COR-L47 (cell line): ENCODE measurements at places on chromosomes 2 and 18.

DNA sequence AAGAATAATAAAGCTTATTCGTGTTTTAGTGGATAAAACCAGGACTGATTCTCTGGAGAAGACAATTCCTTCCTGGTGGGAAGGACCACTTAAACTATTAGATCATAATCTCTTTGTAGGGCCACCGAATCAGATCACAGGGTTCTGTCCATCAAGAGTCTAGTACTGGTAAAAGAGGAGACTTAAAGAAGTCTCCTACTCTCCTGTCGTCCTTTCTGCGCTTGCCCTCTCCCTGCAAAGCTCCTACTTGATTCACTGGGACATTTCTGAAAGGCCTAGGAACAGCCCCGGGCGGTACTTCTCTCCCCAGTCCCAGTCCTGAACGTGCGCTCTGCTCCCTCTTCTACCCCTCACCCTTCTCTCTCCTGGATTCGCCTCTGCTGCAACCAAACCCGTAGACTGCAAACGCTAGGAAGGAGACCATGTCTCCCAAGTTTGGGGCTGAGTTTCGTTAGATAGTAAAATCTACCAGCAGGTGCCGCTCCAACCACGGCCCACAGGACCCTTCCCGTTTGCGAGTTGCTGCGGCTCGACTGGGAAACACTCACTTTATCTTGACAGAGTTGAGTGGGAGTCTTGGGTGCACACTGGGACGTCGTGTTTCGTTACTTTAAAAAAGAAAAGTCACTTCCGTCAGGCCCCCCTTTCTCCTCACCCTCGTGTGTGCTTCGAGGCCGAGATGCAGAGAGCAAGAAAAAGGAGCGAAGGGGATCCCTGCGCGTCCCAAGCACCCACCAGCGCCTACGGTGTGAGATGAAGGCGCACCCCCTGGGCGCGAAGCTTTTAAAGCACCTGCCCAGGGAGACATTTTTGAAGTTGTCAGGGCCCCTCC lies 923 bp downstream of the FIGLA start:
- DNase-seq = peak; percentile 40

DNA sequence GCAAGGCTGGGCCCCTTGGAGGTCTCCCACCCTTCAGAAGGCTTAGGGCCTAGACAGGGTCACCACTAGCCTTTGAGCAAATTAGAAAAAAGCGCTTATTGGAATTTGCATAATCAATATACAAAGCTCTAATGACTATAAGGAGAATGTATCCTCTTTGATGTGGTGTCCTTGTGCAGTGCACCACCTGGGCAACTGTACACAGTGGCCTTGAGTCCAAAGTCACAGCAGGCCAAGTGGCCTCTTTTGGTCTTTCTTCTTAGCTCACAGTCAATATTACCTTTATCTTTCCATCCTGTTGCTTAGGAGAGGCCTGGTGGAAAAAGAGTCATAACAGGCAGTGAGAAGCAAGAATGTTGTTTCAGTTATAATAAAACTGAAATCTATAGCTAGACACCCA lies 19.7 kb upstream of the ST3GAL5 start:
- no peak for DNase-seq

DNA sequence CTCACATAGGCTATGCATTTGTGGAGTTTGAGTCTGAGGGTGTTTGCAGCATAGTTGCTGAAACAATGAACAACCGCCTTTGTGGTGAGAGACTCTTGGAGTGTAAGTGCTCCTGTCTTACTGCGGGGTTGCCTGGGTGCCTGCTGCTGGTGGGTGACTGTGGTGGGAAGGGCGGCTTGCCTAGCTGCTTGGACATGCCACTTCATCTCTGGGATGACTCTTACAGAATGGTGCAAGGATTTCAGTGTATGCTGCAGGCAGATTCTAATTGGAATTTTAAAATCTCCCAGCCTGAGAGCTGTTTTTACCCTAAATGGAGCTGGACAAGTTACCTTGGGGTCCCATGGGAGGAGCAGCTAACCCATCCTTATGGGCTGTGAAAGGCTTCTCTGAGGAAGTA lies 50.1 kb downstream of the CYP27C1 start:
- no peak for DNase-seq

GRCh38 chr2:37833423-37833822 lies 91.7 kb upstream of the RMDN2 start:
- no peak for DNase-seq

DNA sequence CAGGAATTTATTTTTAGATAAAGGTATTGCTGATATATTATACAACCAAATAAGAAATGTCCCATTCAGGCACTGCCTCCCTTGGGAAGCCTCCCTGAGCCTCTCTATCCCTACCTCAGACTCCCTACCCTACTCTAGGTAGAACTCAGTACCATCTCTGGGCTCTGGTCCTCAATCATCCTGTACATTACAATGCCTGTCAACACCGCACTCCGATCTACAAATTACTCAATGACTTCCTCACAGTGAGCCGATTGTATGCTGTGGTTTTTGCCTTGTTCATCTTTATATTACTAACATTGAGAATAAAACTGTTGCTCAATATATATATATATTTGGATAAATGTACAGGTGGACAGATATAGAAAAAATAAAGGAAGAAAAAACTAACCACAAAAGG lies 207.5 kb downstream of the STK39 start:
- DNase-seq = no peak

GRCh38 chr2:182050333-182051135 lies 64.9 kb downstream of the PPP1R1C start:
- DNase-seq = no peak

DNA sequence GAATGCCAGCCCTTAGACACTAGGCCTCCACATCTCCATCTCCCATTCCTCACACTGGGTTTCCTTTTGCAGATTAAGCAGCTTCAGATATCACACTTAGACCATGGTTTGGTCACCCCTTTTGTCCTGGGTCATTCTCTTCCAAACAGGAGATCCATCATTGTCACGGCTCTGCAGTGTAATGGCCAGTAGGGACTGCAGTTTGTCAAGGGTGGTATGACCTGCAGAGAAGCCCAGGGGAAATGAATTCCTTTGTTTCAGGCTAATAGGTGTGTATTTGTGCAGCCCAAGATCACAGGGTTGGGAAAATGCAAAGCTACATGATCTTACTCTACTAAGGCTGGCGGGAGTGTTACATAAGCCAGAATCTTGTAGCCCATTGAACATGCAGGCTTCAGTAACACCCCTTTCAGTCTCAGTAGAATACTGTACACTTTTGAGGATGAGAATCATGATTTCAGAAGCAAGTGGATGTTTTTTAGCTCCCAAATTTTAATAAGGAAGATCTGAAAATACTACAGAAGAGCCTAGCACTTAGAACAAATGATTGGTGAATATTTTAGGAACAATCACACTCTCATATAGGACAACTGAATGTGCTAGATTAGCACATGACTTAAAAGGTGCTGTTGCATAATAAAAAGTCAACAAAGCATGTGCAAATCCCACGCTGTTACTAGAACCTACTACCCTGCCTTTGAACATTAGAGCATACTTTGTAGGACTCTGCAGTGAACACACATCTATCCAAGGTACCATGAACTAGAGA lies 24.0 kb upstream of the LPIN1 start:
- no peak for DNase-seq

GRCh38 chr2:200750323-200750910 lies 61.3 kb upstream of the BZW1 start:
- no peak for DNase-seq
